ENCODE measurements at places on chromosomes 5 and 9. TPM values are rescaled to one million over a fixed set of nuclear protein-coding genes. Genes with fewer than 3 reads are reported as not detected.
A peak's percentile ranks its signal among the peaks of the same experiment; 100 is the strongest.

Gene ZNF474
- total RNA-seq = 2.2 TPM

Gene GPX3
- total RNA-seq = 855 TPM

Gene BAAT
- total RNA-seq = not detected

Gene EPB41L4A
- total RNA-seq = 44.8 TPM

Gene WDR38
- 6.6 TPM for total RNA-seq

DNA sequence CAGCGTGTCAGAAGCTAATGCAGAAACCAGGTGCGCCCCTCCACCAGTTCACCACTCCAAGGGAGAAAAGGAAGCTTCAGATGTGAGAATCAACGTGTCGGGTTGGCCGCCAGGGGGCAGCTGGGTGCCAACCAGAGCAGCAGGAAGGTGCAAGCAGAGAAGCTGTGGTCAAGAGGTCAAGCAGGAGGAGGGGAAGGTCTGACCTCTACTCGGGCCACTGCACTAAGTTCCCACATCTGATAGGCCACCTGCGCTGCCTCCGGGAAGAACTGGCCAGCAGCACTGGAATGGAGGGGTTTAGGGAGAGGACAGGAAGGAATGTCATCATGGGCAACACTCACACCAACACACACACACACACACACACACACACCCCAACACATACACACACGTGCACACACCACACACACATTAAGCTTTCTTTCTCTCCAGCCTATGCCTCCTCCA lies 31.4 kb downstream of the ANXA6 start:
- H3K27ac ChIP-seq = no peak overlapping the region
- no peaks in the 10 kb centered on the region for H3K27me3 ChIP-seq
- peak; percentile 87 for DNase-seq
- H3K4me1 ChIP-seq = peaks cover 13% of the 10 kb centered on the region
- no peak overlapping the region for H3K4me3 ChIP-seq
- H3K36me3 ChIP-seq = peaks cover 88% of the 10 kb centered on the region

- H3K4me1 ChIP-seq = peaks cover 81% of the 10 kb centered on the region
- no peak for DNase-seq
- H3K4me3 ChIP-seq = peak overlapping the region; percentile 28
- H3K36me3 ChIP-seq = no peaks in the 10 kb centered on the region
- no peaks in the 10 kb centered on the region for H3K27me3 ChIP-seq
- peak overlapping the region; percentile 24 for H3K27ac ChIP-seq
Measured at GRCh38 chr9:124292696-124293593, 35.2 kb downstream of the NEK6 start.

DNA sequence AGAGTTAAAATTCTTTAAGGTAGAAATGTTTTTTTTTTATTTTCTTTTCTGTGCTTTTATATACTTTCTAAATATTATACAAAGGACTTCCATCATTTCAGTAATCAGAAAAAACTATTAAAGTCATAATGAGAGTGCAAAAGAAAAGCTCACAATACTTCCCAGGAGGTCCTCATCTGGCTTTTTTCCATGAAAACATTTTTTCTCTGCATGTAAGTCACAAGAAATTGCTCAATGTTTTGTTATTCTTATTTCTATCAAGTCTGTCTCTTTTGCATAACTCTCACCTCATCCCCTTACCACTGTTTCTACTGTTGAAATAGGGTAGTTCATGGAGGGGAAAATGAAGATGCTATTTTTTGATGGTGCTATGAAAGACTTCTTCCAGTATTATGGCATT lies 375.0 kb downstream of the TMEM232 start:
- H3K4me1 ChIP-seq = no peaks in the 10 kb centered on the region
- H3K36me3 ChIP-seq = no peaks in the 10 kb centered on the region
- H3K27ac ChIP-seq = no peak overlapping the region
- H3K27me3 ChIP-seq = no peaks in the 10 kb centered on the region

GRCh38 chr9:81183761-81184160 lies 505.6 kb downstream of the TLE1 start:
- H3K27ac ChIP-seq = no peak overlapping the region
- no peaks in the 10 kb centered on the region for H3K27me3 ChIP-seq
- DNase-seq = no peak
- no peak overlapping the region for H3K4me3 ChIP-seq

All from lower lobe of right lung (tissue), 2 donors.